Stimulated activated CD4-positive, alpha-beta T cell treated with anti-CD3 and anti-CD28 coated beads, Interleukin-4, amount 100 ng/mL, for 4 hours (primary cell): ENCODE measurements at places on chromosomes 3 and 15.
A peak's percentile ranks its signal among the peaks of the same experiment; 100 is the strongest.

- DNase-seq: no peak
Observed at GRCh38 chr3:164186095-164186494, 892.2 kb downstream of the SI start.

GRCh38 chr3:127723011-127723567 lies 50.3 kb downstream of the ABTB1 start:
- DNase-seq: no peak

DNA sequence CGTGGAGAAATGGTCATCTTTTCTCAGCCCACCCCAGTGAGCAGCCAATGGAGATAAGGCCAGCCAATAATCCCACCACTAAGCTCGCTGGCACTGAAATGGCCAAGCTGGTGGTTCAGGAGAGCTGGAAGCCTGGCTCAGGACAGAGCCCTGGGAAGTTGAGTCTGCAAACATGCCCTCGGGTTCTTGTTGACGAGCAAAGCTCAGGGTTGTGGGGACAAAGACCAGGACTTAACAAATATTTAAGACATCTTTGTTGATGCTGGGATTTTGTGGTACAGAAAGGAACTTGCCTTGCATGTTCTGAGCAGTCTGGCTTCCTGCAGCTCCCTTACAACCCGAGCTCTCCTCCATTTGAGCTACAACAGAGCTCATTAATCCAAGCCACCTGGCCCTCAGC lies 4.4 kb downstream of the FAH start:
- no peak for DNase-seq

DNA sequence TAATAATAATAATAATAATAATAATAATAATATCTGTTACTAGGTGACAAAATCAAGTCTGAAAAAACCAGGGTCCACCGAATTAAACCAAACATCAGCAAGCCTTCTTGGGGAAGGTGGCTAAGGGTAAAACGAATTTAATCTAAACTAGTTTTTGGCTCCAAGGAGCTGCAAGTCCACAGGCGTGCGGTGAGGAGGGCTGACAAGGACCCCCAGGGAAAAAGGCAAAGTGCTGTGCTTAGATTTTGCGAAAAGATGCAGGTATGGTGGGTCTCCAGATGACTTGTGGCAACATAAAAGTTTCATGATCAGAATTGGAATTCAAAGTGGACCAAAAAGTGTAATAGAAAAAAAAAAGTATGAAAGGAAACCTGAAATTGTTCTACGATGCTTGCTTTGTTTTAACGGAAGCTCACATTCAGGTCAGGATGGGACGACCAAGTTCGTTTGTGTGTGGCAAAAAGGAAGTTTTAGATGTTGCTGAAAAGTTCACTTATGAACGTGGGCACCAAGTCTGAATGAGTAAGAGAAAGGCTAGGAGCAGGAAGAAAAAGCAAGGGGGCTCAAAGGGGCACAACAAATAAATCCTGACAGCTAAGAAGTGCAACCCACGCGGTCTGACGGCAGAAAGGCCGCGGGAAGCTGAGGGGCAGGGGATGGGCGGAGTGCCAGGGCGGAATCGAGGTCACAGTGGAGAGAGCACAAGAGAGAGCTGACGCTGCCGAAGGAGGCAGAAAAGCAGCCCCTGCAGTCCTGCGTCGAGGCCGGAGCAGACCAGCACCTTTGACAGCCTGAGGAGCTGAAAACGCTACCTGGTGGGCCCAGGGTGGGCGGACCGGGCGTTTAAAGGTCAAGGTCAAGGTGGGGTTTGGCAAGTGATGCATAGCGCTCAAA lies 1.1 kb downstream of the WDR82 start:
- peak; percentile 68 for DNase-seq

DNA sequence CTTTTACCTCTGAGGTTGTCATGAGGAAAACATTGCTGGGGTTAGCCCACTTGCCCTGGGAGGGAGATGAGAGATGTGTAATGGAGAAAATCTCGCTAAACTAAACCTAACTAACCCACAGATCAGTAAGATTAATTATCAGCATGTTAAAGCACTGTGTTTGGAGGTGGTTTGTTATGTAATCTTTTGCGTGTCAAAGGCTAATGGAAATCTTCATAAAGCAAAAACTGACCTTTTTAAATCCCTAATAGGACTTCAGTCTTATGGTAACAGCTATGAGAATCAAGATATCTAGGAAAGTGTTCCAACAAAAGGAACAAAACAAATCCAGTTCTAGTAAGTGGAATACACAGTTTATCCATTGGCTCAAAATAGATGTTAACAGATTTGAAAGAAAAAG lies 102.7 kb downstream of the PLOD2 start:
- DNase-seq: no peak

DNA sequence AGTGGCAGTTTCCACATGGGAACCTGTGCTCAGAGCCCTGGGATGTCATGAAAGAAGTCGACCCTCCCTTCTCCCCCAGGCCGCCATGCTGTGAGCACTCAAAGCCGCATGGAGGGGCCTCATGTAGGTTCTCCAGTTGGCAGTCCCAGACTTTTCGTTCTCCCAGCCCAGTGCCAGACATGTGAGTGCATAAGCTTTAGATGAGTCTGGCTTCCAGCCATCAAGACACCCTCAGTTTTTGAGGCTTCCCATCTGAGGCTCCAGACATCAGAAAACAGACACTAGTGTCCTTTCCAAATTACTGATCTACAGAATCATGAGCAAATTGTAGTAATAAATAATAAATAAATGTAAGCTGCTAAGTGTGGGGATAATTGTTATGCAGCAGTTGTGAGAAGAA lies 136.5 kb upstream of the AGBL1 start:
- DNase-seq: no peak

GRCh38 chr3:190169877-190170276 lies 49.2 kb upstream of the P3H2 start:
- DNase-seq: no peak

DNA sequence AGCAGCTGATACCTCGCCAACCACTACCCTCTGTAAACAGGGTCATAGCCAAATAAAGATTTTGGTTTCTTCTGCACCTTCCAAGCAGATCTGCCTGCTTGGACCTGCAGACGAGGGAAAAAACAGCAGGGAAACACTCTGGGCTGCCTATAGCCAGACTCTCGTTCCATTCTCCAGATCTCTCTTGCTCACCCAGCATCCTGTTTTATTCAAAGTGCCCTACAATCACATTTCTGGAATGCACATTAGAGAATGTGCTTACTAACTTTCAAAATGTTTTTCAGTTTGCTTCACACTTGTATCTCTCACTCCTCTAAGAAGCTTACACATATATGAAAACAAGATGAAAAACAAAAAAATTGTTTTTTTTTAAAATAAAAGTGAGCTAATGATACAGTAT lies 71.4 kb downstream of the MLH1 start:
- DNase-seq: no peak

GRCh38 chr3:43296565-43296964 lies 10.2 kb downstream of the SNRK start:
- DNase-seq: peak; percentile 19

DNA sequence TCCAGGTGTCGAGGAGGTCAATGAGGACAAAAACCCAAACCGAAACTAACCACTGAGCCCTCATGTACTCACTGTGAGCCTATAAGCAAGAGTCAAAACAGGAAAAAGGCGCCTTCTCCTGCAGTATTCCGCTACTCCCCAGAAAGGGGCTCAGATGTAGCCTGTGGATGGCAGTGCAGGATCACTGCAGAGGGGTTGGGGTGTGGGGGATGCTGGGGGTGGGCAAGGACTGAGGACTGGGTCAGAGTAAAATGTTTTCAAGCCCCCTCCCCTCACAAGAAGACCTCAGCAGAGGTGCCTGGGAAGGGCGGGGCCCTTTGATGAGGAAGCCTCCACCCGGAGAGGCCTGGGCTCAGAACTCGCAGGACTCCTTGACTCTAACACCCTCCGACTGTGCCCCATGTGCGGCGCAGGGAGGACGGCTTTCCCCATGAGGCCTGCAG lies 170.1 kb downstream of the OSBPL10 start:
- DNase-seq: no peak

- DNase-seq: no peak
Observed at GRCh38 chr15:62858343-62858742, 184.2 kb upstream of the TPM1 start.

DNA sequence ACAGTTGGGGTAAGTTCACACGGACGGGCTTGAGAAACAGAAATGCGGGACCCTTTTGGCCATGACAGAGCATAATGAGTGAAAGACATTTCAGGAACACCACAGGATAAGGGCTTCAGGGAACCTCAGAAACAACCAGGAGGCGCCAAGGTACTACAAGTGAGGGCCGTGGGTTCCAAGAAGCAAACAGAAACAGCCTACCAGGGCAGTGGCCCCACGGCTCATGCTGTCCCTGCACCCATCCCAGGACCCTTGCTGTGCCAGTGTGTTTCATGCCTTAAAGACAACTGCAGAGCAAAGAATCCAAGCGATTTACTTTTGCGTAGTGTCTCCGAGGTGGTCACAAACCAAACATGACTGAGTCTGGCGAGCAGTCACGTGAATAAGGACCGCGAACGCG lies 54.0 kb downstream of the RUBCN start:
- DNase-seq: no peak

- no peak for DNase-seq
Observed at GRCh38 chr3:138544546-138544945, 49.5 kb downstream of the CEP70 start.

GRCh38 chr15:67043939-67044771 lies 21.2 kb upstream of the SMAD3 start:
- DNase-seq: no peak

DNA sequence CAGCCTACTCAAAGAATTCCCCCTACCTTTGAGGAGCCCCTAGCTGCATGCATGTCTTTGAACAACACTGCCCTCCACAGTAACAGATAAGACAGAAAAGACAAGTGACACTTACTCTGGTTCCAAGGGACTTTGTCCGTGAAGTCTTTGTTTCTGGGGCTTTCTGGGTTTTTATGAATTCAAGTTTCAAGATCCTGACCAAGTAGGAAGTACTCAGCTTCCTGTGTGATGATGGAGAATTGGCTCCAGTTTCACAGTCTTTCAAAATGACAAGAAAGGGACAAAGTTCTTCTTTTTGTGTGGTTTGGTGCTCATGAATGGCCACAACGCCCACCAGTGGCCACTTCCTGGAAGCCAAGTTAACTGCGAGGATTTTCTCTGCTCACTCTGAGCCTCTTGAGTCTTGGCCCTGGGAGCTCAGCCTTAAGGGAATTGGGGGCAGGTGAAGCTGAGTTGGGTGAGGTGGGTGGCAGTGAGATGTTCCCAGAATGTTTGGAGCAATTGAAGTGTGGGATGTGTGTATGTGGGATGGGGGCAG lies at the start of gene CCR1:
Gene CCR1 (minus strand): TSS at position 147 of the 538 bp plus-strand sequence. CDS start 4,000 bp downstream, outside the sequence.
- no peak for DNase-seq

GRCh38 chr15:32908872-32909271 lies 191.1 kb downstream of the GREM1 start:
- DNase-seq: no peak

DNA sequence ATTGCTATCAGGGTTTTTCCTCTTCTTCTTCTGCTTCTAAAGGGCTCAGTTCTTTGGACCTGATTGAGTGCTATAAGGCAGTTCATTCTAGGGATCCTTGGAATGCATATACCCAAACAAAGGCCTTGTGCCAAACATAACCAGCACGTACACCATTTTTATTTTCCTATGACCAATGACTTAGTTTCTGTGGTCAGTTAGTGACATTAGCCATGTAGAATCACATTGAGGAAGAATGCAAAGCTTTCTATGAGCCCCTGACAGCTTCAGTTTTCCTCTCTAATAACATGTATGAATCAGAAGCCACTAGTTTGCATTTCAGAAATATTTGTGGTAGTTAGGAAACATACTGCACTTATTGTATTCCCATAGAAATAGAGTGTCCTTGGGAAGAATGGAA lies 240.0 kb downstream of the THRB start:
- DNase-seq: no peak

DNA sequence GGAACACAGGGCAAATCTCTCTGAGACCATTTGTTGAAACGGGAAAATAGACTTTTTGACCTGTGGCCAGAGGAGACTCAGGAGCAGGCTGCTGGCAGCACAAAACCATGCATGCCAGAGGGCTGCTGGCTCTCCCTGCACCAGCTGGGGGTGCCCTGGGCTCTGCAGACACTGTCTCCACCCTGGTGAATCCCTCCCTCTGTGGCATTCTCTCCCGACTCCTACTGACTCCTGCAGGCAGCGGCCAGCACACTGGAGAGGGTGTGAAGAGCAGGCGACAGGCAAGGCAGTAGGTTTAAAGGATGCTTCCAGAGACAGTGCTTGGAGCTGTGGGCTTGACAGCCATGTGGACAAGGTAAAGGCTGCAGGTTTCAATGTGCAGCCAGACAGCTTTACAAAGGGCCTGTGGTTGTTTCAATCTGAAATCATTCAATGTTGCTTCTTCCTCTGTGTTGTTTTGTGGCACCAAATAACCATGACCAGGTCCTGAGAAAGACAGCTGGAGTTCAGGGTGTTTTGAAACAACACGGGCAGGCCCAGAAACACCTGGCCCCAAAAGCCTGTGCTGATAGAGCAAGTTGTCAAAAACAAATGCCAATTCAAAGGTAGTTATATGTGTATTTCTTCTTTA lies 431.0 kb upstream of the ATP10A start:
- DNase-seq: no peak

DNA sequence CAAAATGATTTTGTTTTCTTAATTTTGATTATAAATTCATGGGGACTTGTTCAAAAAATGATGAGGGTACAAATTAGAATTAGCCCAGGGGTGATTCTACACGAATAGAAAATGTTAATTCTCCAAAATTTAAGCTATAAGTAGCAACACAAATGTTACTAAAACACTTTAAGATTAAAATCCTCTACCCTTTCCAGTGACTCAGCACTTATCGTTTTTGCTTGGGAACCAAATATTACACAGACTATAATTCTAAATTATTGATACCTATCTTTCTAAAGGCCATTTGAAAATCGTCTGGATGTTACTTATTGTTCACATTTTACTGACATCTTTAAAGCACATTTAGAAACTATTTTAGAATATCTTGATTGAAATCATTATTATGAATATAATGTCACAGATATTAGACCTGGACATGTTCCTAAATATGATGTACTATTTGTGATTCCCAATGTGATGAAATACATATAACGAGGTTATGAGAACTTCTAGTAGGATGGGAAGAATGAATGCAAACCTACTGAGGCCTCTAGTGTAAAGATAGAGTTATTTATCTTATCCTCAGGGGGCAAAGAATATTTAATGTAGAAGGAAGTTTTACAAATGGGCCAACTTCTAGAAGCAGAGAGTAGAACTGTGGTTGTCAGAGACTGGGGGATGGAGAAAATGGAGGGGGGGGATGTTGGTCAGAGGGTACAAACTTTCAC lies 132.0 kb upstream of the TP63 start:
- no peak for DNase-seq
